ENCODE measurements at places on chromosomes 3 and 15. TPM values are rescaled to one million over a fixed set of nuclear protein-coding genes. Genes with fewer than 3 reads are reported as not detected.

DNA sequence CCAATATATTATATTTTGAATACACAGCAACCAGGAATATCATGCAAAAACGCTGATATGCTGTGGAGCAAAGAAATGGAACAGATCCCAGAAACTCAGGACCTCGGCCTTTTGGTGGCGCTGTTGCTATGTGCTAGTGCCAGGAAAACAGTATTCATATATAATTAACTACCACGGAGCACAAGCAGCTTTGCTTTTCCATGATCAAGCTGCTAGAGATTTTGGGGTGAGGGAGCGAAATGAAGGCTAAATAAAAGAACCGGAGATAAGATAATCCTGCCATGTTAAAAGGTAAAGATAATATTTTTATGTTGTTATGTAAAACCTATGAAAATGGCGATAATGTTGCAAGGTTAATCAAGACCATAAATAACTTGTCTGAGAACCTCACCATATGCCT, 157.7 kb upstream of the FAM3D start:
- DNase-seq: peak; percentile 47
- H3K36me3 ChIP-seq: no peaks in the 10 kb centered on the region
- H3K4me3 ChIP-seq: no peak overlapping the region
- no peak overlapping the region for H3K27ac ChIP-seq

GRCh38 chr3:53202331-53203015, 41.5 kb downstream of the PRKCD start:
- H3K27me3 ChIP-seq: no peaks in the 10 kb centered on the region
- DNase-seq: no peak
- no peak overlapping the region for H3K27ac ChIP-seq
- no peaks in the 10 kb centered on the region for H3K36me3 ChIP-seq
- H3K4me1 ChIP-seq: no peaks in the 10 kb centered on the region
- H3K4me3 ChIP-seq: no peak overlapping the region

DNA sequence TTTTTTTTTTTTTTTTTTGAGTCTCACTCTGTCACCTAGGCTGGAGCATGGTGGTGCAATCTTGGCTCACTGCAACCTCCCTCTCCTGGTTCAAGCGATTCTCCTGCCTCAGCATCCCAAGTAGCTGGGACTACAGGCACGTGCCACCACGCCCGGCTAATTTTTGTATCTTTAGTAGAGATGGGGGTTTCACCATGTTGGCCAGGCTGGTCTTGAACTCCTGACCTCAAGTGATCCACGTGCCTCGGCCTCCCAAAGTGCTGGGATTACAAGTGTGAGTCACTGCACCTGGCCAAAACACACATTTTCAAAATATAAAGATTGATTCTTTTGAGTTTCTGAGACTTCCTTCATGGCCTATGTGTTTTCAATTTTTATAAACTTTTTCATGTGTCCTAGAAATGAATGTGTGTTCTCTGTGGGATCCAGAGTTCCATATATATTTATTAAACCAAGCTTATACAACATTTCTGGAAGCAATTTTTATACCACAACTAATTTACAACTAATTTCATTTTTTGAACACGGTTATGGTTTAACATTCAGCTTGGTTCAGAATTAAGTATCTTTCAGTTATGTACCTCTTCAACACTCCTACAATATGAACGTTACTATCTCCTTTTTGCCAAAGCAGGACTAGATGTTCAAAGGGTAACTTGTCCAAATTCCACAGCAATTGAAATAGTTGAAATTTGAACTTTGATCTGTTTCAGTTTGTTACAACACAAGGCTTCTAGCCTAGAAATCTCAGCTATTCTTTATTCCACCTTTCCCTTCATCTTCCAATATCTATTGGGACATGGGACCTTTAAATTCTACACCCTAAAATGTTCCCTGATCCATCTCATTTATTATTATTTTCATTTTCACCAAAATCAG, 1.5 kb downstream of the ACAD11 start:
- no peak for DNase-seq
- H3K27me3 ChIP-seq: no peaks in the 10 kb centered on the region
- peak overlapping the region; percentile 84 for H3K27ac ChIP-seq
- H3K36me3 ChIP-seq: no peaks in the 10 kb centered on the region
- peaks cover 35% of the 10 kb centered on the region for H3K4me1 ChIP-seq

Gene SLC22A13
- total RNA-seq: not detected

DNA sequence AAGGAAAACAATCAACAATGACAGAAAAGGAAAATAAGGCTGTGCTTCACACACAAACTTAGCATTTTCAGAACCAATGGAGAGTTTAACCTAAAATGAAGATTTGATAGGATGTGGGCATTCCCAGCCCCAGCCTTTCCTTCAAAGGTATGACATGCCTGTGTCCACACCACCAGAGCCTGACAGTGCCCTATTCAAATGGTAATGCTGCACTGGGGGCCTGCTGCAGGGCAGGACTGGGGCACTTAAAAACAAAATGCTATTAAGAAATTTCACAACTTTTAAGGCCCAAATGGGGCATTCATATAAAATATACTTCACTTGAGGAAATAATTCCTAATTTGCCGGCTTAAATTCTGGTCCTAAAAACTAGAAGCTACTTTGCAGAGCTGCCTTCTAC, 30.9 kb upstream of the TKT start:
- H3K36me3 ChIP-seq: peaks cover 20% of the 10 kb centered on the region
- H3K4me3 ChIP-seq: no peak overlapping the region
- no peaks in the 10 kb centered on the region for H3K4me1 ChIP-seq
- DNase-seq: no peak

DNA sequence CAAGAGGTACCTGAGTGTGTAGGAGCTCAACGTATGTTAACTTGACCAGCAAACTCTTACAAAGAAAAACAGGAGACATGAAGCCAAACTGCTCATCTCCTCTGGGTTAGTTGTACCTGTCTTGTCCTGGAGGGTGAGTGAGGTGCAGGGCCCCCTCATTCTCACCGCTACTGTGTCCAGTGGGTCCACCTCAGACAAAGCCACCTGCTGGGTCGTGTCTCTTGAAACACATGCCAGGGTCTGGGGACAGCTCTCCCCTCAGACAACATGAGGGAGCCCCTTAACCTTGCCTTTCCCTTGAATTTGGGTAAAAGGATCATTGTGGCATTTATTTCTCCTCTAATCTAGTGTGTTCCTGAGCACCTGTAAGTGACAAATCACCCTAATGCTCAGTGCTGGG, 185.6 kb downstream of the TLE3 start:
- H3K27ac ChIP-seq: no peak overlapping the region
- H3K4me1 ChIP-seq: no peaks in the 10 kb centered on the region
- H3K4me3 ChIP-seq: no peak overlapping the region
- no peaks in the 10 kb centered on the region for H3K27me3 ChIP-seq

GRCh38 chr15:40930430-40931299, 1.5 kb downstream of the DLL4 start:
- H3K27ac ChIP-seq: no peak overlapping the region
- no peak for DNase-seq
- H3K27me3 ChIP-seq: peaks cover 21% of the 10 kb centered on the region
- no peaks in the 10 kb centered on the region for H3K36me3 ChIP-seq
- H3K4me1 ChIP-seq: peaks cover 45% of the 10 kb centered on the region

Gene TMEM40
- total RNA-seq: not detected

- no peaks in the 10 kb centered on the region for H3K27me3 ChIP-seq
- H3K4me1 ChIP-seq: no peaks in the 10 kb centered on the region
- no peak overlapping the region for H3K4me3 ChIP-seq
- no peak overlapping the region for H3K27ac ChIP-seq
- no peaks in the 10 kb centered on the region for H3K36me3 ChIP-seq
Observed at GRCh38 chr3:177944228-177944661, 592.0 kb upstream of the KCNMB2 start.

Gene KAT2B
- 33.4 TPM for total RNA-seq

DNA sequence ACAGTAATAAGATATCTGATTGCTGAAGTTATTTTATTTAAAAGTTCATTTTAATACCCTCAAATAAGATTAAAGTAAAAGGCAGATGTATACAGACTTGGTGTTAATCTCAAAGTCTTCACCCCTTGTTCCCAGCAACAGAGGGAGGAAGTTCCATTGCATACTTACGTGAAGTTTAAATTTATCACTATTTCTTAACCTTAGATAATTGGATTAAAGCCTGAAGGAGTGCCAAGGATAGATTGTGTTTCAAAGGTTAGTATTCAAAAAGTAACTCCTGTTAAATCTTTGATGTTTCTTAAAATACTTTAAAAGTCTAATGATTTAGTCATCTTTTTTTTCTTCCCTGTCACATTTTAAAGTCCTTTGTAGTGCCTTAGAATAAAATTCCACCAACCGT, 39.3 kb downstream of the ATP1B3 start:
- H3K4me1 ChIP-seq: no peaks in the 10 kb centered on the region
- no peak for DNase-seq
- H3K4me3 ChIP-seq: no peak overlapping the region
- H3K27me3 ChIP-seq: no peaks in the 10 kb centered on the region

Gene DNASE1L3
- total RNA-seq: 44.6 TPM

Gene SLC25A20
- 58.7 TPM for total RNA-seq

Gene PLSCR5
- not detected for total RNA-seq

Gene NRROS
- total RNA-seq: 4.0 TPM

GRCh38 chr3:184597829-184598573, 36.4 kb downstream of the EPHB3 start:
- no peaks in the 10 kb centered on the region for H3K27me3 ChIP-seq
- no peak overlapping the region for H3K27ac ChIP-seq
- no peak overlapping the region for H3K4me3 ChIP-seq
- DNase-seq: no peak
- H3K36me3 ChIP-seq: no peaks in the 10 kb centered on the region
- no peaks in the 10 kb centered on the region for H3K4me1 ChIP-seq

GRCh38 chr3:38614651-38615352, 34.7 kb downstream of the SCN5A start:
- no peak for DNase-seq
- H3K4me1 ChIP-seq: no peaks in the 10 kb centered on the region
- H3K27me3 ChIP-seq: no peaks in the 10 kb centered on the region
- no peak overlapping the region for H3K27ac ChIP-seq

DNA sequence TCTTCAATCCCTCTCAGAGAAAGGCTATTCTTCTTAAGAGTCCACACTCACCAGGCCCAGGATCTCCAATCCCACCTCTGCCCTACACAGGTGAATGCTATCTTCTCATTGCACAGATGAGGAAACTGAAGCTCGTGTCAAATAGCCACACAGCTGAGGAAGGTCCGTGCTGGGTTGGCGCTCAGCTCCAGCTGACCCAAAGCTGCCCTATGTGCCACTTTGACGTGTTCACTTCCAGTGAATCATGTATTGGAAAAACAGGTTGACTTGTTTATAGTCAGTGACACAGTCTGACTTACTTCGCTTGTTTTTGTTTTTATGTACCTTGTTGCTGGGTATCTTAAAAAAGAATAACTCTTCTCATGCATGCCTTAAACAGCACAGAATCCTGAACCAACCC, 32.4 kb upstream of the ALDH1A3 start:
- DNase-seq: no peak
- no peak overlapping the region for H3K27ac ChIP-seq
- no peaks in the 10 kb centered on the region for H3K36me3 ChIP-seq
- H3K27me3 ChIP-seq: peaks cover 6% of the 10 kb centered on the region
- no peaks in the 10 kb centered on the region for H3K4me1 ChIP-seq

DNA sequence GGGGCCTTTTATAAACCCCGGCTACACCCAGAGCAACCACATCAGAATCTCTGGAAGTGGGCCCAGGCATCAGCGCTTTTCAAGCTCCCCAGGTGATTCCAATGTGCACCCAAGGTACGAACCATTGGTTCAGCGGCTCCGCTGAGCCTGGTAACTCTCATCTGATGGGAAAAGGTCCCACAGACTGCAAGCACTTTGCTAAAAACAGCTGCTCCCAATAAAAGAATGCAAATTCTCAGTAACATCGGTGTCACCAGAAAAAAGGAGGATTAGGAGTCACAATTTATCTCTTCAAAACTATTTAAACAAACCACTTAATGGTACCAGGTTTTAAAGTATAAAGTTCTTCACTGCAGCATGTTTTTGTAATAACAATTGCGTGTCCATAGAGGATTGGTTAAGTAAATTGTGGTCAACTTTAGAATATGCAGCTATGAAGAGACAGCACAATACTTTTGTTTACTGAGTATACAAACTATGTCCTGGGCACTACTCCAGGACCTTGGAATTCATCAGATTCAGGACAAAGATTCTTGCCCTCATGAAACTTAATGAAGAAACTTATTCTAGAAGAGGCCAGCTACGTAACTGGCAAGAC, 660.7 kb upstream of the ADAMTS9 start:
- H3K27me3 ChIP-seq: no peaks in the 10 kb centered on the region
- no peak overlapping the region for H3K27ac ChIP-seq
- no peak overlapping the region for H3K4me3 ChIP-seq
- H3K36me3 ChIP-seq: no peaks in the 10 kb centered on the region
- no peaks in the 10 kb centered on the region for H3K4me1 ChIP-seq
- no peak for DNase-seq

- H3K36me3 ChIP-seq: no peaks in the 10 kb centered on the region
- DNase-seq: no peak
- H3K4me3 ChIP-seq: no peak overlapping the region
- H3K4me1 ChIP-seq: peaks cover under 1% of the 10 kb centered on the region
- H3K27ac ChIP-seq: no peak overlapping the region
- H3K27me3 ChIP-seq: no peaks in the 10 kb centered on the region
Observed at GRCh38 chr3:13491206-13491974, 11.3 kb downstream of the HDAC11 start.

DNA sequence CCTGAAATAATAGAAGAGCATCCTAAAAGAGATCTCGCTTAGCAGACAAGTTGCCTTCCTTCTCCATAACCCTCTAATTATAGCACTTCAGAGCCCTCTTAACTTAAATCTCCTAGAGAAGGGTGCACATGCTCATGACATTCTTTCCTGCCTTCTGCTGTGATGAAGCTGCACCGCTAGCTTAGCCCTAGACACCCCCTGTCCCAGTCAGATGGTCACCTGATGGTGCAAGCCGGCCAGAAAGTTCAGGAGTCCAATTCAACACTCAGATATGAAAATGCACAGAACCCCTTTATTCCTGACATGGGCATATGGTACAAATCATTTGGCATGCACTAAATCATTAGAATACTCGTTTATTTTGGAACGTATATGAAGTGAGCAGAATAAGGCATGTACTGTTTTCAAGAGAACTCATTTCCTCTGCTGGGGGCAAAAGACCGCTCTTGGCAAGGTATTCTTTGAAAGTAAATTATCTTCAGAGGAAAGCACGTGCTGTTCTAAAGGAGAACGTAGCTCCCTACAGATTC, 420.4 kb upstream of the PROK2 start:
- no peaks in the 10 kb centered on the region for H3K4me1 ChIP-seq
- H3K27ac ChIP-seq: no peak overlapping the region
- no peak for DNase-seq
- no peaks in the 10 kb centered on the region for H3K36me3 ChIP-seq

DNA sequence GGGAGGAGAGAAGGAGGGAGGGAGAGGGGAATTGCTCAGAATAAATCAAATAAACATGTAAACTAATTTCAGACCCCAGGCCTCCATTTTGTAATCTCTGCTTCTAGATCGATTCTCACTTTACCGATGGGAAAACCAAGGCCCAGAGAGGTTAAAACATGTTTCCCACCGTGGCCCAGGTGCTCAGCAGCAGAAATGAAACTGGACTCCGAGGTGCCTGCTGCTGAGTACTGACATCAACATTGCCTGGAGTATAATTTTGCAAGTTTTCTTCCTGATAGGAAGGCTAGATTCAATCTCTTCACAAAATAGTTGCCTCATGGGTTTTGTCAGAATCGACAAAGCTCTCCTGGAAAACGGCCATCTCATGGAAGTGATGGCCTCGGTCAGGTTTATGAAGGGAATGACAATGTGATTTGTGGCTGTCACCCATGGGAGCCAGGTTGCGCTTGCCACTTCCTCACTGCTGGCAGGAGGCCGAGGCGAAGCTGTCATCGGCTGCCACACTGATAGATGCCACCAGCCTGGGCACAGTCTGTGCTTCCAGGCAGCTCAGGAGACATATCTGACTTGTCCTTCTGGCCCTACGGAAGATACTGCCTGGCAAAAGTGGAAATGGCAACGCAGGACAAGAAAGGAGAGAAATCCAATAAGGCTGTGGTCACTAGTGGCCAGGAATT, 133.1 kb upstream of the LRRN1 start:
- no peak overlapping the region for H3K4me3 ChIP-seq
- H3K27me3 ChIP-seq: no peaks in the 10 kb centered on the region
- H3K27ac ChIP-seq: no peak overlapping the region
- H3K36me3 ChIP-seq: no peaks in the 10 kb centered on the region
- no peaks in the 10 kb centered on the region for H3K4me1 ChIP-seq
- no peak for DNase-seq

All from right lobe of liver (tissue), 6 donors.